ENCODE measurements at places on chromosomes 4 and X. TPM values are rescaled to one million over a fixed set of nuclear protein-coding genes. Genes with fewer than 3 reads are reported as not detected.

DNA sequence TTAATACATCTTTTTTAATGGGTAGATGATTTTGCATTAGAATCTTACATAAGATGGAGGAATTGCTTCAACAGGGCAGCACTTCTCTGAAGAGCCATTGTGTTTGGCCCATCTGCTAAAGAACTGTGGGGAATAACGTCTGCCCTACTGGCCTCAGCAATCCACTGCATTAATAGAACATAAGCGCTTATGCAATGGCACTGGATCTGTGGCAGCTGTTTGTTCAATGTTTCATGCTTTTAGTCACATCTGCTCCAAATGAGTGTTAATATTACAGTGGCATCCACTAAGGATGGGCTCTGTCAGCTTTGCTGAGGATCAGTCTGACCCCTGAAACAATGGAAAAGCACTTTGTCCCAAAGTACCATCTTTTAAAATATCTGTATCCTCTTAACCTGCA is 279.0 kb upstream of the GK2 start:
- DNase-seq, result no peak
- H3K27me3 ChIP-seq, result no peaks in the 10 kb centered on the region
- no peaks in the 10 kb centered on the region for H3K36me3 ChIP-seq

GRCh38 chr4:106746451-106746850 is 289.7 kb downstream of the DKK2 start:
- no peaks in the 10 kb centered on the region for H3K4me1 ChIP-seq
- no peak overlapping the region for H3K4me3 ChIP-seq
- no peaks in the 10 kb centered on the region for H3K27me3 ChIP-seq
- H3K36me3 ChIP-seq, result no peaks in the 10 kb centered on the region

DNA sequence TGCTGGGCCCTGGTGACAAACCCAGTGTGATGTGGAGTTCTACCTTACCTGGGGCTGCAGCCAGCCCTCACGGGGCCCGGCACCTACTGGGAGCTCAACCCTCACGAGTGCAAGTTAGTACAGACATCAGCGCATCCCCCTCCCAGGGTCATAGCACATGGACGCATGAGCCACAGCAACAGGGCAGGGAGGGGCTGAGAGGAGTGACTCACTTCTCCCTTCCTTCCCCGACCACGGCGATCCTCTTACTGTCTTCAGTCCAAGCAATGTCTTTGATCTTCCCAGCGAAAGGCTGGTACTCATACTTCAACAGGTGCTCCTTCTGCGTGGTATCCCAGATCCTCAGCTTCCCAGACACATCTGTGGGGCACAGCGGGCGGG is 17.8 kb downstream of the WDR1 start:
- peaks cover 2% of the 10 kb centered on the region for H3K36me3 ChIP-seq
- DNase-seq, result no peak
- H3K4me3 ChIP-seq, result no peak overlapping the region
- no peaks in the 10 kb centered on the region for H3K4me1 ChIP-seq
- H3K27me3 ChIP-seq, result no peaks in the 10 kb centered on the region
- H3K27ac ChIP-seq, result no peak overlapping the region

DNA sequence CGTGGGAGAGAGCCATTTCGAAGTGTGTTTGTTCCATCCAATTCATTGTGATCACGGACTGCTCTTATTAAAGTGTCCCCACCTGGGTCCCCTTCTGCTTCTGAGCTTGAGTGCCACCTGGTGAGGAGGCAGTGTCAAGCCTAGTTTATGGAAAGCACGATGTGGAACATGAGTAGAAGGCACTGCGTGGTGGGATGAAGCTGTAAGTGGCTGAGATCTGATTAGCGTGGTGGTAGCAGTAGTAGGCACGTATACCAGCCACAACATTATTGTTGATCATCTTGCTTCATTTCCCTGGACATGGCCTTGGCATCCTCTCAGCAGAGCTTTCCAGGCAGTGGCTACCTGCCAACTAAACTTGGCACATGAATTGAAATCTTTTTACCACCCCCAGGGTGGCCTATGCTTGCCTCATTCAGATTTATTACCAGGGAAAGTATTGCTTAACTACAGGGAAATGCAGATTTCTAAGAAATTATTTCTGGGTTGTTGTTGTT is 46.4 kb downstream of the GPAT3 start:
- H3K36me3 ChIP-seq, result no peaks in the 10 kb centered on the region
- H3K27ac ChIP-seq, result no peak overlapping the region
- no peaks in the 10 kb centered on the region for H3K27me3 ChIP-seq
- H3K4me1 ChIP-seq, result no peaks in the 10 kb centered on the region

GRCh38 chrX:136794080-136794479 is 13.3 kb upstream of the ARHGEF6 start:
- no peak for DNase-seq
- H3K36me3 ChIP-seq, result no peaks in the 10 kb centered on the region
- no peak overlapping the region for H3K27ac ChIP-seq
- H3K4me1 ChIP-seq, result no peaks in the 10 kb centered on the region
- H3K27me3 ChIP-seq, result no peaks in the 10 kb centered on the region

GRCh38 chr4:188160406-188160805 is 21.2 kb downstream of the TRIML1 start:
- no peaks in the 10 kb centered on the region for H3K27me3 ChIP-seq
- no peaks in the 10 kb centered on the region for H3K36me3 ChIP-seq
- H3K27ac ChIP-seq, result no peak overlapping the region
- no peak overlapping the region for H3K4me3 ChIP-seq

DNA sequence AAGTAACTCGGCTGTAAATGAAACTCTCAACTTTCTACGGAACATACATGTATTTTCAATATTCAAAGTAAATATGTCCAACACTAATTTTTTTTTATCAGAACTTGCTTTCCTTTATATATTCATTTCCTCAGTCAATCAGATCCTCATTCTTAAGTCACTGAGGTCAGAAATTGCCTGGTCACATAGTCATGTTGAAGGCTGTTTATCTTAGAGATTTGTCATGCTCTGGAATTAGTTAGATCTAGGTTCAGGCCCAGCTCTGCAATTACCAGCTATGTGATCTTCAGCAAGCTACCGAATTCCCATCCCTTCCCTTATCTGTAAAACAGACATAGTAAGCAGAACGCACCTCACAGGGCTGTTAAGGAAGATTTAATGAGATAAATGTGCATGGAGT is 228.8 kb downstream of the SPCS3 start:
- no peaks in the 10 kb centered on the region for H3K4me1 ChIP-seq
- H3K27me3 ChIP-seq, result no peaks in the 10 kb centered on the region
- H3K27ac ChIP-seq, result no peak overlapping the region
- H3K36me3 ChIP-seq, result no peaks in the 10 kb centered on the region
- H3K4me3 ChIP-seq, result no peak overlapping the region
- DNase-seq, result no peak

DNA sequence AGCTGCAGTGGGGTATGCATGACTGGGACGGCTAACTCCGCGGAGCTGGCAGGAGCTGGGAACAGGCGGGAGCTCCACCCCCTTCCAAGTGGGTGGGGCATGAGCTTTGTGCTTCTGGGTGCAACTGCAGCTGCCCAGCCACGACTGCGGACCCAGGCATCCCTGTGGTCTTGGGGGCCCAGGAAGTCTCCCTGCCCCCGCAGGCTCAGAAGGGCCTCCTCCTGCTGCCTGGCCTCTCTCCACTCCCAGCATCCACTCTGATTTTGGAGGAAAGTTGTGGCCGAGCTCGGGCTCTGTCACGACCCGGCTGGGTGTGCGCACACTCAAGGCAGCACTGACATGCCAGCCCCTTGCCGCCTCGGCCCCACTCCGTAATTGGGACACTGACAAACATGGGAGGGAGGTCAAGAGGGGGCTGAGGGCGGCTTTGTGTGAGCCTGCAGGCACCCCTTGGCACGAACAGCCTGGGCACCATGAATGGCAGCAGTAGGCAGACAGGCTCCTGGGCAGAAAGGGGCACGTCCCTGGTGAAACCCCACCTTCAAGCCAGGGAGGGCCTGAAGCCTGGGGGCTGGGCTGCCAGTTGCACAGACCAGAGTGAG is 822.6 kb downstream of the GLUD2 start:
- no peak overlapping the region for H3K4me3 ChIP-seq
- no peak for DNase-seq
- H3K27me3 ChIP-seq, result no peaks in the 10 kb centered on the region
- no peak overlapping the region for H3K27ac ChIP-seq
- no peaks in the 10 kb centered on the region for H3K36me3 ChIP-seq
- H3K4me1 ChIP-seq, result no peaks in the 10 kb centered on the region

- H3K27ac ChIP-seq, result no peak overlapping the region
- no peak overlapping the region for H3K4me3 ChIP-seq
- DNase-seq, result no peak
- peaks cover 10% of the 10 kb centered on the region for H3K27me3 ChIP-seq
These were observed 3.2 kb upstream of the PCDH19 start for GRCh38 chrX:100413229-100413628.

- no peak for DNase-seq
- no peak overlapping the region for H3K27ac ChIP-seq
- H3K27me3 ChIP-seq, result no peaks in the 10 kb centered on the region
- H3K4me3 ChIP-seq, result no peak overlapping the region
These were observed 2.9 kb downstream of the GRIA2 start for GRCh38 chr4:157223456-157223855.

- no peak overlapping the region for H3K27ac ChIP-seq
- H3K4me1 ChIP-seq, result no peaks in the 10 kb centered on the region
- no peaks in the 10 kb centered on the region for H3K36me3 ChIP-seq
- no peaks in the 10 kb centered on the region for H3K27me3 ChIP-seq
- no peak for DNase-seq
- no peak overlapping the region for H3K4me3 ChIP-seq
These were observed 13.0 kb downstream of the MAGEB1 start for GRCh38 chrX:30259927-30260326.

GRCh38 chr4:38462367-38463055 is 201.5 kb upstream of the KLF3 start:
- DNase-seq, result no peak
- no peaks in the 10 kb centered on the region for H3K36me3 ChIP-seq
- H3K27ac ChIP-seq, result no peak overlapping the region
- no peaks in the 10 kb centered on the region for H3K27me3 ChIP-seq
- H3K4me3 ChIP-seq, result no peak overlapping the region

GRCh38 chrX:22323541-22323940 is 50.8 kb downstream of the CBLL2 start:
- H3K27ac ChIP-seq, result no peak overlapping the region
- H3K4me1 ChIP-seq, result no peaks in the 10 kb centered on the region
- H3K36me3 ChIP-seq, result no peaks in the 10 kb centered on the region
- H3K4me3 ChIP-seq, result no peak overlapping the region

DNA sequence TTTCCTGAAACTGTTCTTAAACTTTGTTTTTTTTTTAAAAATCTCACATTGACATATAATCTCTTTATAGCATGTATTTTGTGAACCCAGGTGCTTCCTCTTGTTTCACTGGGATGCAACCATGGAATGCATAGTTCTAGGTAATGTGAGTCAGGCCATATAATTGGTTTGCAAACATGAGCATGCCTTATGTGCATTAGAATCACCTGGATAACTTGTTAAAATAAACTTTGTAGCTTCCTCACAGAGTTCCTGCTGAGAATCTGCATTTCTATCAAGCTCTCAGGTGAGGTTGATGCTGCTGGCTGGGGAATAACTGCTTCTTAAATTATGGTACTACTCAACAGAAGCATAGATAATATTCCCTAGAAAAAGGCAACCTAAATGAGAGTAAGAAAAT is 940.3 kb upstream of the LCORL start:
- H3K27me3 ChIP-seq, result no peaks in the 10 kb centered on the region
- H3K36me3 ChIP-seq, result no peaks in the 10 kb centered on the region
- H3K27ac ChIP-seq, result no peak overlapping the region
- no peak overlapping the region for H3K4me3 ChIP-seq

GRCh38 chr4:185535612-185536410 is 504 bp upstream of the PDLIM3 start:
- H3K36me3 ChIP-seq, result no peaks in the 10 kb centered on the region
- 0 out of 2 replicates have a peak overlapping the region, but pooled peaks have one; percentile 4 for H3K4me3 ChIP-seq
- peaks cover 2% of the 10 kb centered on the region for H3K4me1 ChIP-seq
- DNase-seq, result no peak
- peaks cover 20% of the 10 kb centered on the region for H3K27me3 ChIP-seq

DNA sequence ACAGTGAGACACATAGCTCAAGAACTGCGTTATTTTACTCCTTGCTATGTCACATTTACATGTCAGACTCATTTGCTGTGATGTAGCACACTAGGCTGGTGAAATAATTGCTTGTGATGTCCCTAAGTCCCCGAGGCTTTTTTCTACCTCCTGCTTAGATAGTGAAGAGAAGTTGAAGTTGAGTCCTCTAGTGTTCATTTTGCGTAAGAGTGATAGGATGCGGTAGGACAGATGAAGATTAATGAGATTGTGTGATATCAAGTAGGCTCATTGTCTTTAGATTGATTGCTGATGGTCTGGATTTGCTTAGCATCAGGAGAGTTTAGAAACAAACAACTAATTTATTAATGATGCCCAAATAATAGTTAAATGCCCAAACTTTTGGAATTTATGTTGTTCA is 173.6 kb upstream of the NUDT6 start:
- H3K4me1 ChIP-seq, result no peaks in the 10 kb centered on the region
- no peak overlapping the region for H3K27ac ChIP-seq
- no peak for DNase-seq
- no peaks in the 10 kb centered on the region for H3K27me3 ChIP-seq
- H3K36me3 ChIP-seq, result no peaks in the 10 kb centered on the region

DNA sequence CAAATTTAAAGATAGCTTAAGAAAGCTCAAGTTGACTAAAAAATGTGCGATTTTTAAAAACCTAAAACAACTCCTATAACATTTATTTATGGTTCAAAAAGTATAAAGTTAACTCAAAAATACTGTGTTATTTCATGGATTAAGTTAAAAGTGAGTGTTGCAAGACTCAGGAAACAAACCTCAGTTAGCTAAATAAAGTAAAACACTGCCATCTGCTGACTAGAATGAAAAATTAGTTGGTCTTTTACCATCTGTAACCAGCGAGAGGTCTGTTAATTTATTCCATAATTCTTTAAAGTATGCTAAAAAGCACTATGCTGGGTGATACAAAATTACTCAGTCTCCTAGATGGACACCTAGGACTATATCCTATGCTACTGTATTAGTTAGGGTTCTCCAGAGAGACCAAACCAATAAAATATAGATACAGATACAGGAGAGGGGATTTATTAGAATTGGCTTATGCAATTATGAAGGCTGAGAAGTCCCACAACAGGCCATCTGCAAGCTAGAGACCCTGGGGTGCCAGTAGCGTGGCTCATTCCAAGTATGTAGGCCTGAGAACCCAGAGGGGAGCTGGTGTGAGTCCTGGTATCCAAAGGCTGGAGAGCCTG is 4.9 kb upstream of the WDFY3 start:
- no peak overlapping the region for H3K27ac ChIP-seq
- no peaks in the 10 kb centered on the region for H3K27me3 ChIP-seq
- no peak for DNase-seq
- peaks cover 5% of the 10 kb centered on the region for H3K4me1 ChIP-seq
- no peak overlapping the region for H3K4me3 ChIP-seq
- no peaks in the 10 kb centered on the region for H3K36me3 ChIP-seq

GRCh38 chr4:15451866-15452765 is 17.6 kb upstream of the CC2D2A start:
- no peaks in the 10 kb centered on the region for H3K4me1 ChIP-seq
- H3K36me3 ChIP-seq, result no peaks in the 10 kb centered on the region

Gene FRAS1
- 0.23 TPM for total RNA-seq

Gene HS3ST1
- total RNA-seq, result 0.21 TPM

Gene CTAG2
- total RNA-seq, result not detected

Gene RENBP
- total RNA-seq, result 0.62 TPM

Gene SLC25A5
- 709 TPM for total RNA-seq

Gene PAGE2B
- total RNA-seq, result not detected

Gene SFRP2
- 0.26 TPM for total RNA-seq

Gene ZFP92
- total RNA-seq, result 0.90 TPM

Gene ASMT
- not detected for total RNA-seq
